ENCODE measurements at places on chromosomes 3 and 15. TPM values are rescaled to one million over a fixed set of nuclear protein-coding genes. Genes with fewer than 3 reads are reported as not detected.

The PLD1 gene
- 2.3 TPM for total RNA-seq

The GCSAM gene
- not detected for total RNA-seq

The CFAP161 gene
- not detected for total RNA-seq

The TLR9 gene
- total RNA-seq, result not detected

The ECE2 gene
- total RNA-seq, result not detected

The EIF3J gene
- 32.7 TPM for total RNA-seq

The CPNE4 gene
- total RNA-seq, result 0.55 TPM

DNA sequence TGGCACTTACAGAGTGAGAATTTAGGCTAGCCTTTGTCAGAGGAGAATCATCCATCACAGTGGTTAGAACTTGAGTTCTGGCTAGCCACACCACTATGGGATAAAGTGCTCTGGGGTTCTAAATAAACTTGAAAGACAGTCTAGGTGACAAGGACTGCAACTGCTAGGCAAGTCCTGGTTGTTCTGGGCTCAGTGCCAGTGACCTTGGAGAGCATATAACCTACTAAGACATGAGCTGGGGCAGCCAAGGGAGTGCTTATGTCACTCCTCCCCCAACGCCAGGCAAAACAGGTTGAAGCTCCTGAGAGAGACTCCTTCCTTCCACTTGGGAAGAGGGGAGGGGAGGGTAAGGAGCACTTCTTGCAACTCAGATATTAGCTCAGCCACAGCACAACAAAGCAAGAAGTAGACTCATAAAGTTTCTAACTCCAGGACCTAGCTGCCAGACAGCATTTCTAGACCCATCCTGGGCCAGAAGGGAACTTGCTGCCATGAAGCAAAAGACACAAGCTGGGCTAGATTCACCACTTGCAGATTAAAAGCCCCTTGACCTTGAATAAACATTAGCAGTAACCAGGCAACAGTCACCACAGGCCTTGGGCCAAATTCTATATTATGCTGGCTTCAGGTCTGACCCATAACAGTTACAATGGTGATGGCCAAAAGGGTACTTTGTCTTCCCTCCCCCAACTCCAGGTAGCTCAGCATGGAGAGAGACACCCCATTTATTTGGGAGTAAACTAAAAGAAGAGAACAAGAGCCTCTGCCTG is 963.7 kb downstream of the PLOD2 start:
- DNase-seq, result no peak

DNA sequence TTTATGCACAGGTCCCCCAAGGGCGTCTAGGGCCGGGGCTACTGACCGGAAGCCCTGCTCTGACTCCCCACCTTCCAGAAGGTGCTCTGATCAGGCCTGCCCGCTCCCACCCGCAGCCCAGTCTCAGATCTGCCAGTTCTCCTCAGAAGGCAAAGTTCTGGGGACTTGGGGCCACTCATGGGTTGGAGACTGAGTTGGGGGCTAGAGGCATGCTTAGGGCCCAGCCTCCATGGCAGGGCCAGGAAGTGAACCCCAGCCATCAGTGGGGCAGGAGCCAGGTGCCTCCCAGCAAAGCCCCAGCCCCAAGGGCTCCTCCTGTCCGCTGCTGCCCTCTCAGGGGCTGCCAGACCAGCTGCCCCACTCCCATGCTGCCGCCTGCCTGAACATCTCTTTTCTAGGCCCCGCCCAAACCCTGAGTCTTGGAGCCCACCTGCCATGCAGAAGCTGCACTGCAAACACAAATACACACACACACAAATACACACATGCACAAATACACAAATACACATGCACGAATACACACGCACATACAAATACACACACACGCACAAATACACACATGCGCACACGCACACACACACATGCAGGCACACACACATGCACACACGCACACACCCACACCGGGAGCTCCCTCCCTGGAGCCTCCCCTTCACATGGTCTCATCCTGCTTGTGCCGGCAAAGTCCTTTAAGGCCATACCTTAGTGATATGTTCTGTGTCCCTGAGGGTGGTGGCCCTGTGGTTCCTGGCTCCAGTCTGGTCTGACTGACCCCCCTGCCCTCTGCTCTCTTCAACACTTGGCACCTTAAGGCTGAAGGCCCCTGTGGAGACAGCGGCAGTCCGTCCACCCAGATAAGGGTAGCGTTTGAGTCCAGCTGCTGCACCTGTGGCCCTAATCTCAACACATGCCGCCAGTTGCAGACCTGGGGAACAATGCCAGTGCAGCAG is 59.2 kb upstream of the KLF13 start:
- DNase-seq, result peak; percentile 28

GRCh38 chr3:180199417-180199995 is 162.8 kb upstream of the PEX5L start:
- DNase-seq, result no peak

GRCh38 chr3:87771337-87772192 is 287.2 kb downstream of the CGGBP1 start:
- DNase-seq, result peak; percentile 16

GRCh38 chr3:117602058-117602644 is 892.6 kb downstream of the TUSC7 start:
- no peak for DNase-seq

DNA sequence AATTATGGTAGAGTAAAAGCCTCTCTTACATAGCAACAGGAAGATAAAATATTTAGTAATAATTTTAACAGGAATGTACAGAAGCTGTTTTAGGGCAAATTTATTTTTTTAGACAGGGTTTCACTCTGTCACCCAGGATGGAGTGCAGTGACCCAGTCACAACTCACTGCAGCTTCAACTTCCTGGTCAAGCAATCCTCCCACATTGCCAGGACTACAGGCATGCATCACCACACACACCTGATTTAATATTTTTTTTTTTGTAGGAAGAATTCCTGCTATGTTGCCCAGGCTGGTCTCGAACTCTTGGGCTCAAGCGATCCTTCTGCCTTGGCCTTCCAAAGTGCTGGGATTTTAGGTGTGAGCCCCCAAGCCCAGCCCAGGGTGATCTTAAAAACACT is 61.1 kb downstream of the PCCB start:
- no peak for DNase-seq

DNA sequence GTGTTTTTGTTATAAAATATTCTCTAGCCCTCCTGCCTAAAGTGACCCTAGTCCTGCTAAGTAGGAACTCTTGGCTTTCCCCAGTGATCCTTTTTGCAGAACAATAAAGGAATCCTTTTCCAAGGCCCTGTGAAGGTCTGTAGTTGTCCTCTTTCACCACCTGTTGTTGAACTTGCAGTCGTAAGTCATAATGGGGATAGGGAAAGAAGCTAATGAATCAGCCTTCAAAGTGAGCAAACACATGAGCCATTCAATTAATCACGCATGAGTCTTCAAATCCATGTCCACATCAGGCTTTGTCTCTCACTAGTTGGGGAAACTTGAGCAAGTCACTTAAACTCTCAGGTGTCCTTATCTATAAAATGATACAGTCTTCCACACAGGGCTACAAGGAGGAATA is 27.6 kb downstream of the ZNF860 start:
- no peak for DNase-seq

- DNase-seq, result no peak
Observed at GRCh38 chr15:43274136-43274535, 7.4 kb upstream of the TGM5 start.

DNA sequence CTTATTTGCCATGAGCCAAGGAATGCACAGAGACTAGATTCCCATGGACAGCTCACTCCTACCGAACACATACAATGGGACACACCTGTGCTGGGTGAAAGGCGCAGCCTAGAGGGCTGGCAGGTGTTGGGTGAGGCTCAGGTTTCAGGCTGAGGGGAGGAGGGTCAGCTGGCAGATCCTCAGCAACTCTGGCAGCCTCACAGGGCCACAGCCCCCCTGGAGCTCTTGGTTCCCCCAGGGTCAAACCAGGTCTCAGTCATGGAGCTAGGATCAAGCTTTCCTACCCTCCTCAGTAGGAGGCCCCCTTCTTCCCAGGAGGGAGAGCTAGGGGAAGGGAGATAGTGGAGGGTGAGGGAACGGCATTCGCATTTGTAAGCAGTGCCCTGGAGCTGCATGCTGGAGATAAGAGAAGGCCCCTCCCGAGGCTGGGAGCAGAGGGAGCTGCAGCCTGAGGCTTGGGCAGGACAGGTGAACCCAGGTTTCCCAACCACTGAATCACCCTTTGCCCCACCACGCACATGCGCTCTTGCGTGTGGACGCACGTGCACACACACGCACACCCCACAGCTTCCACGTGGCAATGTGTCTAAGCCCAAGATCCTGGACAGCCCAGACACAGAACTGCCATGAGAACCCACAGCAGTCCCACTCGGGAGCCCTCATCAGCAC is 26.3 kb upstream of the TFRC start:
- DNase-seq, result peak; percentile 80

DNA sequence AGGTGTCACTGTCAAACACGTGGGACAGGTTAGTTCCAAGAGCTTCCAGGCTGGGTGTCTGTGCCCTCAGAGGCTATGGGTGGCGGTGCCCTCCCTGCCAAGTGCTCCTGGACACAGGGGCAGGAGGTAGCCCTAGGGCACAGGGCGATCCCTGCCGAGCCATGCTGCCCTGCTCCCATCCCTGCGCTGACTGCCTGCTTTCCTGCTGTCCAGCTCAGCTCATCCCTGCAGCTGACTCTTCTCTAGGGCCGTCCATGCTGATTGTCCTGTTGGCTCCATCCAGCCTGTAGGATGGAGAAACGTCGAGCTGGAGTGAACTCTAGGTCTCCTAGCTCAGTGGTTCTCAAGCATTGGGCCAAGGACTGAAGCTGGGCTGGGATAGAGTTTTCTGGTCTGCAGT is 3.7 kb downstream of the PDIA5 start:
- DNase-seq, result no peak

GRCh38 chr15:53297828-53298227 is 461.6 kb downstream of the WDR72 start:
- no peak for DNase-seq

DNA sequence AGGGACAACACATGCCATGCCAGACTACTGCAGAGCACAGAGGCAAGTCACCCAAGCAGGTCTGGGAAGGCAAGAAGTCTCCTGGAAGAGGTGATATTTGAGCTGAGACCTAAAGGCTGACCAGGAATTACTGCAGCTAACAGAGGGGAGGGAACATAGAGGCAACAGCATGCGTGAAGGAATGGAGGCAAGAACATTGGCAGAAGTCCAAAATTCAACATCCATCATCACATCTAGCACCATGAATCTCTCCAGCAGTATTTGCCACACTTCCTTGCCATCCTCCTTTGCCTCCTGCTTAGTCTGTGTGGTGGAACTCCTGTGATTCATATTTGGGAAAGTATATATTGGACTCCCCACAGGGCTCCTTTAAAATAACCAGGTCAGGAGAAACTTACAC is 870 bp upstream of the TSEN2 start:
- no peak for DNase-seq

DNA sequence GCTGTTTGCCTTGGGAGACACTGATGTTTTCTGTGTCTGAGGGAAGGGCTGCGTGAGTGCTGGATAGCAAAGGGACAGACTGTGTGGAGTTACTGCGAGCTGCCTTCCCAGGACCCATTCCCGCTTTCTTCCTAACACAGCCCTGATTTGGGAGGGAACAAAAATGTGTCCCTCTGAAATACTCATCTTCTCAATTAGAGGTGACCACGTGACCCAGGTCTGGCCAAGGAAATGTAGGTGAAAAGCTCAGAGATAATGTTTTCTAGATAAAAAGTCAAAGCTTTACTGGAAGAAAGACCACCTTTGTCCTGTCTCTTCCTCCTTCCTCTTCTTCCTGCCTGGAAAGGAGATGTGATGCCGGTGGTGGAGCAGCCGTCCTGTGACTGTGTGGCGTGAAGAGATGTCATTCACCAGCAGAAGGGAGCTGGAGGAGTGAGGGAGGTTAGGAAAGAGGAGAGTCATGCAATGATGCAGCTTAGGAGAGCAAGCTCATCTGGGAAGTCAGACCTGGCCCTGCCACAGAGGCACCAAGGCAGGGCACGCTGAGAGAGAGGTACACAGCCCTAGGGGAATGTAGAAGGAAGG is 105.6 kb downstream of the CHSY1 start:
- DNase-seq, result no peak

GRCh38 chr3:45398178-45398577 is 9.8 kb downstream of the LARS2 start:
- no peak for DNase-seq

DNA sequence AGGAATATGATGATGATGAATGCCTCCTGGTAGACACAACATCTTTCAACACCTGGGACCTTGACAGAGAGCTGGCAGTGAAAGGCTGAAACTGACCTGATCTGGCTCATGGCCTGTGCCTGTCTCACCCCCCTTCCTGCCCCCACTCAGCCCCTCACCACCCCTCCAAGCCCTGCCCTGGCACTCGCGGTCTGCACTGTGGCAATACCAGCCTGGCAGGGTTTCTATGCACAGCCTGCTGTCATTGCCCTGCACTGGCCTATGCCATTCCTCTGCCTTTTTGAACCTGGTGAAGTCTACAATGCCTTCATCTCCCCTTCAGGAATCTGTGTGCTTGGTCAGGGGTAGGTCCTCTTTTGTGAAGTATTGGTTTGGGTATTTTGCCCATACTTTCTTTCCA is 56.5 kb downstream of the ACAD9 start:
- no peak for DNase-seq

- DNase-seq, result no peak
Observed at GRCh38 chr3:166660962-166661361, 719.1 kb downstream of the ZBBX start.

GRCh38 chr15:46685681-46686080 is 1031.6 kb upstream of the SEMA6D start:
- DNase-seq, result no peak

GRCh38 chr3:158169091-158169491 is 59.2 kb downstream of the RSRC1 start:
- no peak for DNase-seq

DNA sequence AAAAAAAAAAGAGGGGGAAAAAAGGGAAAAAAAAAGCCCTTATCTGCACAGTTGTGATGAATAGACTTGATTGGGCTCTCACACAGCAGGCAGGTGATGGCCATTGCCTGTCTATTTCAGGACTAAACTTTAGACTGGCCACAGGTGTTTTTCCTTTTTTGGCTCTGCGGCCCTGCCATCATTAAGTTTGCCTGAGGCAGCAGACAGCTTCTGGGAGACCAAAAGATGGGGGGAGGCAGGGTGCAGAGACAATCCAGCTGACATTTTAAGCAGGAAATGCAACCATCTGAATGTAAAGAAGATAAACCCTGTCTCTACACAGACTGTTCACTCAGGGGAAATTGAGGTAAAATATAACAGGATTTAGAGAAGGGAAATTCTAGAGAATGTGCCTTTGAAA is 295.0 kb upstream of the KCNH8 start:
- DNase-seq, result no peak

- no peak for DNase-seq
Observed at GRCh38 chr15:72740219-72740618, 43.3 kb downstream of the ADPGK start.

- DNase-seq, result peak; percentile 29
Observed at GRCh38 chr3:185789891-185790830, 34.7 kb downstream of the IGF2BP2 start.

DNA sequence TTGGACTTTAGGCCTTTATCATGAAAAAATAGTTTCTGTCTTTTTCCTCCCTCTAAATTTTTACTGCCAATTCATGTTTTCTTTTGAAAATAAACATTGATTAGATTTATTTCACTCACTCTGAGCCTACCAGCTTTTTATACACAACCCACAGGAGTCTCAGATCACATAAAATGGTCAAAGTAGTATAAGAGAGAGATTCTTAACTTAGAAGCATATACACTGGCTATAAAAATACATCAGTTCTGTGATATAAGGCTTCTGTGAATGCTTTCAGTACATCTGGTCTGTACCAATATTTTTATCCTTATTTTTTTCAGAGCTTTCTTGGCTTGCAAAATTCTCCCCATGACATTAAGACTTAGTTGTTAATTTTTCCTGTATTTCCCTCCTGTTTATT is 117.0 kb upstream of the PTX3 start:
- no peak for DNase-seq

GRCh38 chr15:96703794-96704550 is 373.5 kb downstream of the NR2F2 start:
- no peak for DNase-seq

GRCh38 chr3:193574488-193575070 is 18.4 kb upstream of the OPA1 start:
- no peak for DNase-seq

Data from H7 (cell line).